ENCODE measurements at places on chromosomes 4 and X.

DNA sequence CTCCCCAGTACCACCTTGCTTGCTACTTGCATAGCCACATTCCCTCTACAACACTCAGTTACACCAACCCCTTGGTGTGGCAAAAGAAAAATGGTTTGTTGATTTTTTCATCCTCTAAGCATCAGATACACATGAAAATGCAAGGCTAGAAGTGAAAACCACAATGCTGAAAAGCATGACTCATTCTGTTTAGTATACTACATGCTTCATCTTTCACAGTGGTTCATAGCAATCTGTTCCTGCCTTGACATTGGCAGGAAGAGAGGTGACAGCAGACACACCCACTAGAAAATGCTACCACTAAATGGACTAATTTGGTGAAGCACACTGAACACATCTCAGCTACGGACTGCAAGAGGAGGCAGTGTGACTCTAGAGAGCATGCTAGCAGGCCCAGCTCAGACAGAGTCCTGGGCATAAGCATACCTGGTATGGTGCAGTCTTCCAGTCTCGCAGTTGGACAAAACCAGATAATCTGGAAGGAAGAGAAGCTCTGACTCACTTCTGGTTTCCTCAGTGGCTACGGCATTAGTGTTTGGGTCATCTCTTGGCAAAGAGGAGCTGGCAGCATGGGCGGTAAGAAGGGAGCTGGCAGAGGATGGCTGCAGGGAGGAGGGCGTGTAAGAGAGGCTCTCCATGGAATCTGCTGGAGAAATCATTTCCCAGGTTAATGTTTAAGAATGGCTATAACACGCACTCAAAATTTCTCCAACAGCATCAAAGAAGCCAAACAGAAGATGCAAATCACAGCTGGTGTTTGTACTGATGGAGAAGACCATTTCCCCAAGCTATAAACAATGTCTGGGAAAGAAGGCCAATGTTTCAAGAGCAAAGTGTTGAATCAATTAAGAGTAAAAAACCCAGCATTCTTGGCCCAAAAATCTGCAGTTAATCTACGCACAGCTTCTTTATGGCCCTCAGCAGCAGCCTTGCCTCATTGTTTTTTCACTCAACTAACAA is 37.8 kb downstream of the GAB3 start:
- no peak for DNase-seq

DNA sequence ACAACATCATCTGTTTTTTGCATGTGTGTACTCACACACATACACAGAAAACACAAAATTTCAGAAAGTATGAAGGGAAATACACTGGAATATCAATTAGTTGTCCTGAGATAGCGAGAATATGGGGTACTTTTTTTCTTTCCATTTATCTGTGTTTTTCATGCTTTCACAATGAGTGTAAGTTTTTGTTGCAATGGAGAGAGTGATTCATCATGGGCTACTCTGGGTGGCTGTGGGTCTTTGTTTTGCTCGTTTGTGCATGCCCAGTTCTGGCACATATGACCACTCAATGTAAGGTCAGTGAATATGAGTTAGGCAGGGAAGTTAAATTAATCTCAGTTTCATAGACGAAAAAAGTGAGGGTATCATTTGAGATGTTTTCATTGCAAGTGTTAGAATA is 26.9 kb downstream of the XK start:
- DNase-seq, result no peak

DNA sequence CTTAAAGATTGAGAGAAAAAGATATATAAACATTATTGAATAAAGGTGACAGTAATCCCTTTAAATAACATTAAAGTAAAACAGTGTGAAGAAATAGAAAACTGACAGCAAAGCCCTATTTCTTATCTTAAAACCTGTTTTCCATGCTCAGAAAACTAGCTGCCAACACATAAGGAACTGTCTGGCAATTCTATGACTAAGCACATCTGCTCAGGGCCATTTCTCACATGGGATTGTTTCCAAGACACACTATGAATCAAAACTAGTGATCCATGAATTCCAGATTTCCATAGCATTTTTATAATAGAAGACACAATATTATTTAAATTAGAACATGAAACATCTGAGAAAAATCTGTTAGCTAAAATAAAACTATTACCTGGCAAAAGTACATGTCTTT is 113.4 kb downstream of the SCLT1 start:
- no peak for DNase-seq

DNA sequence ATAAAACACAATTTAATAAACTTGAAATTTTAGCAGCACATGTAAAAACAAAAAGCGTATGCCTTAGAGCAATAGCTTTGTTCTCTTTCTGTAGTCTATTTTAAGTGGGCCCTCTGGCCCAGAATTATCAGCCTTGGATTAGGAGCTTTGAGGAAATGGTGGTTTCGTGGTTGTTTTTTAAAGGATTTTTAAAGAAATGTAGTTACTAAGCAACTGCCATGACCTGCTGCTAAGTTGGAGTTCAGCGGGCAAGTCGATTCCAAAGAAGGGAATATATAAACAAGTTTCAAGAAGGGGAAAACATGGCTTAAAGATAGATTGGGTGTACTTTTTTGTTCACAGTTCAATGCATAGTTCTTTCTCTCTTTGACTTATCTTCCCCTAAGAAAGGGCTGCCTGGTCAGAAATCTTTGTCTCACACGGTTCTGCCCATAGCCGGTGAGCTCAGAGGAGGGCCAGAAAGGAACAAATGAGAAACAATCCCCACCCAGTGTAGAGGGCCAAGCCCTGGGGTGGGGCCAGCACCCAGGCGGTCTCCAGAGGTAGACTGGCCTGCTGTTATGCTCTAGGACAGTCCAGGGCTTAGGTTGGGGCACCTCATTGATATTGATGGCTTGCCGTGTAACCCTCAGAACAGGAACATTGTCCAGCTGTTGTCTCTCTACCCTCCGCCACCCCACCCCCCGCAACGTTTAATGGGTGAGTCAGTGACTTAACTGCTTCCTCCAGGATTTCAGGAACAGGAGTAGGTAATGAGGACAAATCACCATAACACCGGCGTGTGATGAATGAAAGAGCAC is 32.5 kb downstream of the DLG3 start:
- no peak for DNase-seq

- DNase-seq, result no peak
Observed at GRCh38 chrX:118199997-118200396, 83.4 kb upstream of the KLHL13 start.

- DNase-seq, result no peak
Observed at GRCh38 chr4:77927991-77928925, 65.6 kb downstream of the MRPL1 start.

- no peak for DNase-seq
Observed at GRCh38 chr4:68141852-68142251, 12.2 kb upstream of the TMPRSS11F start.

DNA sequence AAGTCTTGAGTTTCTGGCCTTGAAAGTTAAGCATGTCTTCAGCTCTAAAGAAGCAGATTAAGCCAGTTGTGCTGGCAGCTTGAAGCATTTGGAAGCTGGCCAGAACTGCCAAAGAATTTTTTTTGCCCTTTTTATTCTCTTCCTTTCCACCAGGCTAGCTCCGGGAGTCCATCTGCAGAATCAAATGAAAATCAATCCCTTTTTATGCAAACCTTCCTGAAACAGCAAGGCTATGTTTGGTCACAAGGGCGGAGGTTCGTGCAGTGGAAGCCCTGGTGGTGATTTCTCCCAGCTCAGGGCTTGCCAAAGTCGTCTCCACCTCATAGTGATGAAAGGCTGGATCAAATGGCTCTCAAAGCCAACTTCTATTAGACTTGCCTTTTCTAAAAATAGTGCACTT is 21.6 kb upstream of the C4orf54 start:
- DNase-seq, result no peak

GRCh38 chr4:8340781-8341241 is 71.3 kb downstream of the HTRA3 start:
- no peak for DNase-seq

- no peak for DNase-seq
Observed at GRCh38 chr4:83552924-83553323, 17.0 kb downstream of the GPAT3 start.

DNA sequence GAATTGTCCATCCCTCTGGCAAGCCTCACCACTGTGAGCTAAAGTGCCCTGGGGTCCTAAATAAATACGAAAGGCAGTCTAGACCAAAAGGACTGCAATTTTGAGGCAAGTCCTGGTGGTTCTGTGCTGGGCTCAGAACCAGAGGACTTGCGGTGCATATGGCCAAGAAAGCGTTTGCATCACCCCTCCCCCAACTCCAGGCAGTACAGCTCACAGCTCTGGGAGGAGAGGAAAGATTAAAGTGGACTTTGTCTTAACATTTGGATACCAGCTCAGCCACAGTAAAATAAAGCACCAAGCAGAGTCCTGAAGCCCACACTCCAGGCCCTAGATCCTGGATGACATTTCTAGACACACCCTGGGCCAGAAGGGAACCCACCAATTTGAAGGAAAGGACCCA is 24.9 kb downstream of the RNF128 start:
- no peak for DNase-seq

- no peak for DNase-seq
Observed at GRCh38 chrX:153412746-153413720, 1.8 kb downstream of the ZFP92 start.

DNA sequence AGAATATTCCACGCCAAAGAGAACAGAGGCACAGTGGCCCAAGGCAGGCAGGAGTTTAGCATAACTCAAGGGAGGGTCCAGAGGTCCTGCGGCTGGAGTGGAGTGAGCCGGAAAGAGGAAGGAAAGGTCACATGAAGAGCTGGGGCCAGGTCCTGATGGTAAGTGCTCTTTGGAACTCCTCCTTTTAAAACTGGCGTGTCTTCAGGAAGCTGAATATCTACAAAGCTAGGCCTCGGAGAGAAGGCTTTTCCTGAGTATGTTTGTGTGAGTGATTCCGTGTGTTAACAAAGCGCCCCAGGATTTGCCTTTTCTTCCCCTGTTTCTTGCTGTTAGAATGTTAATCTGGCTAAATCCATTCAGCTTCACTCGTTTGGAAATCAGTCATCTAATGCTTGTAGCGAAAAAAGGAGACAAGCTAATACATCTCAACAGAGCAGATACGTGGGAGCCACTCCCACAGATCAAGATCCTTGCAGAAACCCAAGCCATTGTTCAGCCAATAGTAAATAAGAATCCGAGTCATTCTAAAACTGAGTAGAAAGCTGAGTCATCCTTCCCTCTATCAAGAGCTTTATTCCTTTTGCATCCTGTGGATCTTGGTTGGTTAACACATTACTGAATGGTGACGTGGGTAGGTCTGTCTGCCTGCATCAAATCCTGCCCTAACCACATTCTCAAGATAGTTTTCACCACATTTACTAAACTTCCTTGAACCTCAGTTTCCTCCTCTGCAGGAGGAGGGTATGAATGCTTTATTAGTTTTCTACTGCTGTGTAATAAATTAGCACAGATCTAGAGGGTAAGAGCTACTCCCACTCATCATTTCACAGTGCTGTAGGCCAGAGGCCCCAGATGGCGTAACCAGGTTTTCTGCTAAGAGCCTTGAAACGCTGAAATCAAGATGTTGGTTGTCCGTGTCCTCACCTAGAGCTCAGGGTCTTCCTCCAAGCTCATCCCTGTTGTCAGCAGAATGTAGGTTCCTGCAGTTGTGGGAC is 43.2 kb upstream of the RBM47 start:
- DNase-seq, result no peak

DNA sequence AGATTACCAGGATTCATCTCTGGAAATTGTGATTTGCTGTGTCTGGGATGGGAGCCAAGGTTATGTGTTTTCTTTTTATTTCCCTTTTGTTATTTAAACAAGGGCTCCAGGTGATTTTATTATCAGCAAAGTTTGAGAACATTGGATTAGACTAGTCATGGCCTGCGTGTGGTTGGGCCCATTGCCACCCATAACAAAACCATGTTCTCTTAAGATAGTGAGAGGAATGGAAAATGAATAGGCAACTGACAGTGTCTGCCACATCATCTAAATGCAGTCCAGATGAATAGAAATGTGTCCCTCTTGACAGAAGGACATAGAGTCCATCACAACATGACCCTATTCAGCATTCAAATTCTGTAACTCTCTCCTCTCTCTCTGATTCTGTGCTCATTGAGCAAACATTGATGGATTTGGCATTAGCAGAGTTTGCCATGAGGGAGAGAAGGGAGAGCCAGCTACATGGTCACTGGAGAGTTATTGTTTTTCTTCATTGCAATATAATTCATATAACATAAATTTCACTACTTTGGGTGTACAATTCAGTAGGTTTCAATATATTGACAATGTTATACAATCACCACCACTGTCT is 11.7 kb downstream of the XK start:
- DNase-seq, result no peak

DNA sequence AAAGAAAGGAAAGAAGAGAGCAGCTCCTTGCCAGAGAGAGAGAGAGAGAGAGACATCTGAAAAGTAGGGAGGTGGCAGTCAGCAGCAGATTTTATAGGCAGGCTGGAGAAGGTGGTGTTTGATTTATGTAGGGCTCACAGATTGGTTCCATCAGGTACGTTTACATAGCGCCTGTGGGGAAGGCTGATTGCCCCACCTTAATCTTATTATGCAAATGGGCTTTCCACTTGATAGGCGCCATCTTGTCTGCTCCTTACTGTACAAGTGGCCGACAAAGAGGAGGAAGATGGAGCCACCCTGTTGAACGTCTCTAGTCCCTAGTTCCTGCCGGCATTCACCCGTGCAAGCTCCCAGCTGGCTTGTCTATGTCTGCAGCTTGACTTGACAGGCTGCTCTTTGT is 49.1 kb upstream of the DHRSX start:
- no peak for DNase-seq

- no peak for DNase-seq
Observed at GRCh38 chr4:173121076-173121561, 47.5 kb upstream of the GALNT7 start.

DNA sequence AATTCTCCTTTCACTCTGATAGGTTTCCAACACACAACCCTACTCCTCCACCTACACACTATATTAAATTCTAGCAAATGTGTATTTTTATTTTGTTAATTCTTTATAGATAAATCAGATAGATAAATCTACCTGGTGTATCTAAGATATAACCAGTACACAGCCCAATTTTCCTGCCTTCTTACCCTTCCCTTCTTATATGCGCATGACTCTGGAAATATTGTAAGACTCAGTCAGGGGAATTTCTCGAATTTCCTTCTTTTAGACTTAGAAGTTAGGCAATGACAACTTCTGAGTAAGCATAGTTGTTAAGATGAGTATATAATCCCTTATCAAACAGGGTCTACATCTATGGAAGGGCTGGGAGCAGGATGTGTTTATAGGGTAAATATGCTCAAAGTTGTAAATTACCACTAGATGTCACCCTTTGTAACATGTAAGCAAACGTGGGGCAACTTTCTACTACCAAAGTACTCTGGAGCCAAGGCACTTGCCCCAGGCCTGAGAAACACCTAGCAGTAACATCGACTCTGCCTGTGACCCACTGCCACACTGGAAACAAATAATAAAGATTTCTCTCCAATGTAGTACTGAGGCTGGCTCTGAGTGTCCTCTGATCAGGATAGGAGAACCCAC is 444.7 kb downstream of the IQCM start:
- no peak for DNase-seq

GRCh38 chr4:153643406-153644383 is 40.4 kb upstream of the TLR2 start:
- DNase-seq, result no peak

Data from activated CD8-positive, alpha-beta memory T cell treated with anti-CD3 and anti-CD28 coated beads for 48 hours (primary cell).